CD8-positive, alpha-beta memory T cell (primary cell): ENCODE measurements at places on chromosomes 12 and 14. TPM values are rescaled to one million over a fixed set of nuclear protein-coding genes. Genes with fewer than 3 reads are reported as not detected.

KRT83 gene
- total RNA-seq: not detected

KIF5A gene
- 1.8 TPM for total RNA-seq

PMEL gene
- 0.33 TPM for total RNA-seq

CD4 gene
- total RNA-seq: 1.2 TPM

TMEM179 gene
- total RNA-seq: 0.31 TPM

LGALS3 gene
- 54.5 TPM for total RNA-seq

SYNDIG1L gene
- not detected for total RNA-seq

APOF gene
- total RNA-seq: not detected

BCL11B gene
- total RNA-seq: 42.5 TPM

SERPINA12 gene
- total RNA-seq: not detected

KRT5 gene
- not detected for total RNA-seq

PAH gene
- total RNA-seq: 1.5 TPM

CNTN1 gene
- not detected for total RNA-seq

ADCY4 gene
- 0.84 TPM for total RNA-seq

FITM1 gene
- 1.1 TPM for total RNA-seq

BIN2 gene
- total RNA-seq: 57.3 TPM

STXBP6 gene
- 0.28 TPM for total RNA-seq

NEMP1 gene
- 50.9 TPM for total RNA-seq

SLC11A2 gene
- total RNA-seq: 36.9 TPM

ADCY6 gene
- total RNA-seq: 0.04 TPM

OR6C4 gene
- total RNA-seq: not detected

HELB gene
- total RNA-seq: 13.8 TPM

SOX5 gene
- total RNA-seq: 0.13 TPM

OR4Q3 gene
- not detected for total RNA-seq

MSI1 gene
- total RNA-seq: 0.22 TPM

SPIC gene
- total RNA-seq: not detected
